ENCODE measurements at places on chromosomes 1 and 21.

GRCh38 chr1:46533179-46533864 lies 18.1 kb downstream of the KNCN start:
- DNase-seq: peak; percentile 43

DNA sequence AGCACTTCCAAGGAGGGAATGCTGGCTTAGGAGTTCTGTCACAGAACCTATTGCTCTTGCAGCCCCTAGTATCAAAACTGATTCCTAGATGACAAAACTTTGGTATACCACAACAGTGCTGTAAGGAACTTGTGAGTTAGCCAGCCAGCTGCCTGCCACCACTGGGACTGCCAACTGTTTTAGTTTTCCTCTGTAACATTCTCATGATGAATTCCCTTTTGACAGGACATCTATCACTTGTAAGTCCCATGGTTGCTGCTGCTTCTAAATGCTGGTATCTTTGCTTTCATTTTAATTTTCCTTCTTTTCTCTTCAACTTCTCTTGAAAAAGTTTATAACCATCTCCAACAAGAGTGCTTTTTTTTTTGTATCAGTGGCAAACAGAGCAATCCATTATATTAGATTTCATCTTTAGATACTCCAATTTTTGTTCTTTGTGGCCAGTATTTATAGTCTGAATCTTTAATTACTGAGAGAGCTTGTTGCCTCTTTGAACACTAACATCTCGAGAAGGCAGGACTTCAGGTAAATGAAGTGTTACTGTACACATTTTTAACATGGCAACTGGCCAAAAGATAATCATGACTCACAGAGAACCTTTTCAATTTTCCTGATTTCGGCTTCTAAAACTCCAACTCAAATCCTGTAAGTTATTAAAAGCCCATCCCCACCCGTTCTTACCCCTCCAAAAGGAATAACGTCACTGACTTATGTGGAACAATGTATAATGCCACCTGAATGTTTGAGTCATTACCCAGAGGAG lies 19.8 kb downstream of the DBT start:
- no peak for DNase-seq

DNA sequence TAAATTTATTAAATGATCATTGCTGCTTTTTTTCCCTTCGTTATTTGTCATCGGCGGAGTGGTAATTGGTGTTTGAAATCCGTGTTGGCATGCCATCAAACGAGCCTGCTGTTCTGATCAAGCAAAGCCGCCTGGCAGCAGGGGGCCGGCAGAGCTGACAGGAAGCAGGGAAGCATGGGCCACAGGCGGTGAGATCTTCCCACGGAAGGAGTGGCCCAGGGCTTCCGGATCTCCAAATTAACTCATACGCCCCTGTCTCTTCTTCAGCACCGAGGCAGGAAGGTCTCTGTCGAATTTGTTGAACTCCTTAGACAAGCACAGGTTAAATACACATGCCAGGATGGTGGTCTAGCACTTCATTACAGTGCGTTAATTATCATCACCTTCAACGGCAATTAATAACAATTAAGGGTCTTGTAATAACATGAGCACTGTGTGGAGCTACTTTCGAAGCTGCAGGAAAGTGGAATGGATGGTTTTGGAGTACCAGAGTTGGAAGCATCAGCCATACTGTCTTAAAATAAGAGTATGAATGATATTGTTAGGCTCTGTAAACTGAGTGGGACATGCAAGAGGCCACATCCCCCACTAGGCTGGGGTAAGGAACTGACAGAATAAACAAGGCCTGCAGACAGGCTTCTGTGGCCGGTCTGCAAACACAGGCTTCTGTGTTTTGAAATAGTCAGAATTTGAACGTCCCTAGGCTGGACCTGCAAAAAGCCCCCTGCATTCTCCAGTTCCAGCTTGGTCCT lies 199.4 kb upstream of the DAB1 start:
- DNase-seq: peak; percentile 67

DNA sequence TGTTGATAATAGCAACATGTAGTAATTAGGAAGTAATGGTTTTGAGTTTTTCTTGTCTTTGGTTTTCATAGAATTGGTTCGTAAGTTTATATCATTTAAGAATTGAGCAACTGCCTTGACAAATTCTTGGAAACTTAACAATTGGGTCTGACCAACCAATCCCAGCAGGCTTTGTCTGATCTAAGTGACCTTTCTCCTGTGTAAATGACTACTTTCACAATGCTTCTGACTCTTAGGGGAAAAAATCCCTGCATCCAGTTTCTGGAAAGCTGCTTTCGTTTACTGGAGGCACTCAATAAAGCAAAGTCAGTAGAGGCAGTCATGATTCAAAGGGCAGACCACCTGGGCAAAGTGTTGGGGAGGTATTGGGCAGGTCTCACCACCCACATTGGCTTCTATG lies 303.6 kb upstream of the FAM78B start:
- DNase-seq: no peak

- peak; percentile 49 for DNase-seq
These were observed 243.0 kb downstream of the SLC45A1 start for GRCh38 chr1:8560611-8561544.

- no peak for DNase-seq
These were observed 1.0 kb upstream of the IER5 start for GRCh38 chr1:181087400-181087901.

- no peak for DNase-seq
These were observed 82.1 kb downstream of the GFI1 start for GRCh38 chr1:92404661-92405060.

- DNase-seq: peak; percentile 15
These were observed 55.5 kb upstream of the TRIM67 start for GRCh38 chr1:231106347-231106746.

DNA sequence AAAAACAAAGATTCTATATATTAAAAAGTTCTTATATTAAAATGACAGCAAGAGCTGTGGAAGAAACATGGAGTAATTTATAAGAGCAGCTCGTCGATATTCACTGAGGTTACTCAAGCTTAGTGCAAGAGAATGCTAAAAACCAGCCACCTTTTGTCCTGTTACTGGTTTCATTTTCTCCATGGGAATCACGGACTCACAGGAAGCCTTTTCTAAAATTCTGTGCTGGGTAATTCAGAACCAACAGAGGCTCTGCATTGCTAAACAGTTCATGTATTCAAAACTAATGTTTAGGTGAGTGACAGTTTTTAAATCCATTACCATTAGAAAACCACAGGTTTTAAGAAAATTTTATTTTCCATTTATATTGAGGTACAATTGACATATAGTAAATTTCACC lies 147.8 kb upstream of the MAP1LC3C start:
- DNase-seq: peak; percentile 5
